ENCODE measurements at places on chromosomes 1 and 21.

GRCh38 chr1:172588296-172589291, 55.6 kb downstream of the SUCO start:
- peak; percentile 13 for DNase-seq

DNA sequence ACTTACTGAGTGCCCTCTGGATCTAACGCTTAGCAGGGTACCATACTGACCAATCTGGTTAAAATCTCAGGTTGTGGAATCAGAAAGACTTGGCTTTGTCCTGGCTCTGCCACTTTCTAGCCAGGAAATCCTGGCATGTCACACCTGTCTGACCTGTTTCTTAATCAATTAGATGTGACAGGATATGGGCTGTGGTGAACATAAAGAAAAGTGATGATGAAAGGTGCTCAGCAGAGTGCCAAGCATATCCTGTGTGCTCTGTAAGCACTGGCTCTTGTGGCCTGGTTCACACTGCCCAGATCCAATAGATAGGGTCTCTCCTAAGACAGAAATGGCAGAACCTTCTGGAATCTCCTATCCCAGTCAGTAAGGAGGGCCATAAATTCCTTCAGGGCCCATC, 53.9 kb downstream of the PHC2 start:
- DNase-seq: no peak

DNA sequence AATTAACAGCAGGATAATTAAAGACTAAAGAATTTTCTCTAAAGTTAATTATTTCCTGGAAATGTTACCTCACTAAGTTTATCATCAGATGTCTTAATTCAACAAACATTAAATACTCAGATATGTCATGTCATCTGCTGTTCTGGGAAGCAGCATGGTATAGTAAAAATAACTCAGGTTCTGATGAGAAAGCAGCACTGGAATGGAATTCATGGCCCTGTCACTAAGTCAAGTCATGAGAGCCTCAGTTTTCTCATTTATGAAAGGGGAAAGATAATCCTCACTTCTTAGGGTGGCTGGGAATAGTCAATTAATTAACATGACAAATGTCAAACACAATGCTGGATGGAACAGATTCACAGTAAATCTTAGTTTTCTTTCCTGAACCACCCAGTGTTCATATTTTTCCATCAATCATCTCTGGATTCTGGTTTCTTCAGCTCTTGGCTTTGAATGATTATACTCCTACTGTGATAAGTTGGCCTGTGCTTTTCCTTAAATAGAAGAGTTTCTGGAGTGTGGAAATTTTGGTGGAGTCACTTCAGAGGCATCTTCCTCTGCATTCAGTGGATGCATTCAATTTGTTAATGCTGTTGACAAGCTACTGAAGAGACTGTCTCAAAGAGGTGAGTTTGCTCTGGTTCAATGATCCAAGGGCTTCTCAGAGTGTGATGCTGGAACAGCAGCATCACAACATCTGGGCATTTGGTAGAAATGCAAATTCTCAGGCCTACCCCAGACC, 319.4 kb downstream of the KCNH1 start:
- DNase-seq: no peak

GRCh38 chr1:22920734-22921451, 51.8 kb downstream of the LACTBL1 start:
- DNase-seq: no peak

DNA sequence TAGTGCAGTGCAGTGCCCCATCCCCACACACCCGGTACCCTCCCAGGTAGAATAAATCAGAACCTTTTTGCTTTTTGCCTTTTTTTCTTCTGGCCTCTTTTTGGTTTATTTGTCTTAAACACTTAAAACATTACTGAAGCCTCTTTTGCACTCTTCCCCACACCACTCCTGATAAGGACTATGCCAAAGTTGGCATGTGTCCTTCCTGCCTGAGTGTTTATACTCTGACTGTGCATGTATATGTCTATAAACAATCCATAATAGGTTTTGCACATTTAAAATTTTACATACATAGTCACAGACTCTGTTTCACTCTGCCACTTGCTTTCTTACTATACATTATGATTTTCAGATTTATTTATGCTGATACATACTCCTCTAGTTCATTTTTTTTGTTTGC, 59.6 kb downstream of the BEND5 start:
- DNase-seq: no peak

- no peak for DNase-seq
Observed at GRCh38 chr1:40079774-40080400, 17.2 kb downstream of the PPT1 start.

DNA sequence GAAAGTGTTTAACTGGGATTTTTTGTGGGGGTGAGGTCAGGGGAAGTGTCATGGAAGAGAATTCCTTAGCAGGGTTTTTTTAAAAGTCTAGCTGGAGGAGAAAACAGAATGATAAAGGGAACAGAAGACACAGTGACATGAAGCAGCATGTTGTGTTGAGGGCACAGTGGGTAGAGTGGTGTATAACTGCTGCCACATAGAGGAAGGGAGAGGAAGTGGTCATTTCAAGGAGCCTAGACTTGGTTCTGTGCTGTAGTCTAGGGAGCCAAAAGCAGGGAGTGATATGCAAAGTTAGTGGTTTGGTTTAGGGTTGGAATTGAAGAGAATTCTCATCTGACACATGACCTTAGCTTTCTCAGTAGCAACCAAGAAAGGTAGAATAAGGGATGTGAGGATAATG, 10.2 kb downstream of the EEIG2 start:
- DNase-seq: peak; percentile 57

GRCh38 chr1:117143172-117143571, 21.6 kb upstream of the TRIM45 start:
- DNase-seq: no peak

DNA sequence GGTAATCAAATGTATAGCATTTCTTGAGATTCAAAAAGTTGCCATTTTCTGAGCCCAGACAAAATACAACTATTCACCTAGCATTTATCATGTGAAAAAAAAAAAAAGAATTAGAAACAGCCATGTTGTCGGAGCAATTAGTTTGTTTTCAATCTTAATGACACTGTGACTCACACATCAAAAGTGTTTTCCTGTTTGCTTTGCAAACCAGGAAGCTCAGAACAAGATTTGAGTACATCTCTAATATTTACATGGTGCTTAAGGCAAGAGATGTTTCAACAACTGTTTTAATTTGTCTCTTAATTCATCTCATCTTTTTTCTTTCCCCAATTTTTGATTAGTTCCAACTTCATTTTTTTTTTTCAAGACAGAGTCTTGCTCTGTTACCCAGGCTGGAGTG, 62.5 kb upstream of the CAPZB start:
- no peak for DNase-seq

DNA sequence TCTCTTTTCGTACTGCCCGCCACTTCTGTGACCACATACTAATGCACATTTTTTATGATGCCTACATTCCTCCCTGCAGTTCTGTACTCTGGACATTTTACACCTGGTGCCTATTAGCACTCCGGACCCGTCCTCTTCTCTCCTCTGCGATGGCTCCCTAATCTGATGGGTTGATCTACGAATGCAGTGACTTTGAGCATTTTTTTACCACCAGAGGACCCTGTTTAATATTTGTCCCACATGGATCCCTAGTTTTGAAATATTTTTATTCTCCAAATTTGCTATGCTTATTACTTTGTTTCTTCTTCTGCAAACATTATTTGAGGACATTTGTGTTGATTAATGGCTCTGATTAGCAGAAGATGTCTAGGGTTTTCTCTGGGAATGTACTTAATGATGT, 5.2 kb downstream of the PPFIA4 start:
- DNase-seq: no peak

GRCh38 chr1:244365809-244366208, 85.9 kb downstream of the ADSS2 start:
- no peak for DNase-seq

DNA sequence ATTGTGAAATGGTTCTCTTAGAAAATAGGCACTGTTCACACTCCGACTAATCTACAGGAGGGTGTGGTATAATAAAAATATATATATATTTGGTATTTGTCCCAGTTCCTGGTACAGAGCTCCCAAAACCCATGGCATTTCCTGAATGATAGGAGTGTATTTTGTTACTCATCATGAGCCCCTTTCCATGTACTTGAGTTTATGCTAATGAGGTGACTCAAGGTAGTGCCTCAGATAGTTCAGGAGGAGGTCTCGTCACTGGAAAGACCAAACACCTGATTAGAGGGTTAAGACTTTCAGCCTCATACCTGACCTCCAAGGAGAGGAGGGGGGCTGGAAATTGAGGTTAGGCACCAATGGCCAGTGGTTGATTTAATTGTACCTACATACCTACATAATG, 57.9 kb downstream of the TTC3 start:
- no peak for DNase-seq

GRCh38 chr1:203754455-203754864, 10.5 kb upstream of the LAX1 start:
- peak; percentile 34 for DNase-seq

DNA sequence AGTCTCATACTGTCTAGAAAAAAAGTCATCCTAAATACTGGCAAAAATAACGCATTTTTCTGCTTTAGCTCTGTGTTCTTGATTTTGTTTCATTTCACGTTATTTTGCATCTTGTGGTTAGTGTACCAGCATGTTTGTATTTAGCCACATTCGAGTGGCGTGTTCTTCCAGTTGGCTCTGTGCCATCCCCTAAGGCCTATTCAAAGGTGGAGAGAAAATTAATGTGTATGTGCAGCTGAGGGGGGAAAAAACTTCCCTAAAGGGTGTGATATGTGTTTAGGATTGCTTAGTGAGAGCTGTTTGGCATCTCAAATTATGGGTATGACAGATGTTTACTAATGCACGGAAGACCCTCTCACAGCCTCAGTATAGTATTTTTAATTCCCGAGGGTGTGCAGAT, 12.1 kb downstream of the DNAJC16 start:
- DNase-seq: no peak

GRCh38 chr1:107529511-107530149, 388.8 kb downstream of the NTNG1 start:
- peak; percentile 15 for DNase-seq

- DNase-seq: no peak
Observed at GRCh38 chr1:197341626-197342025, 73.6 kb downstream of the CRB1 start.

DNA sequence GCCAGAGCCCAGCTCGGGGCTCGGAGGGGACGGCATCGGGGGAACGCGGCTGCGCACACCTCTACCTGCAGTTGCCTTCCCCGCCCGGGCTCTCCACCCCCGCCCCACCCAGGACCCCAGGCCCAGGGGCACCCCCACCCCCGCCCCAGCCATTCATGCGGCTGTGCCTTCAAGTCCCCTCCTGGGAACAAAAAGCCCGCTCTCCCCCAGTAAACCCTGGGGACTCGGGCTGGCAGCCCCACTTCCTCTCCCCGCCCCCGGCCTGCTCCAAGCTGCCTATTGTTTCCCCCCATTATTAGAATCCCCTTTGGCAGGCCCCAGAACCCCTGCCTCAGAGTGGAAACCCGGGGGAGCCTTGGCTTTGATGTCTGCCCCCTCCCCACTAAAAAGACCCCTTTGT, 18.0 kb downstream of the MEGF6 start:
- no peak for DNase-seq

All from CD4-positive, alpha-beta T cell treated with Interferon alpha-2 for 1 hour (primary cell).